ENCODE measurements at places on chromosomes 2 and 18.

- peak; percentile 50 for DNase-seq
Observed at GRCh38 chr2:120347396-120348060, 1.6 kb downstream of the INHBB start.

DNA sequence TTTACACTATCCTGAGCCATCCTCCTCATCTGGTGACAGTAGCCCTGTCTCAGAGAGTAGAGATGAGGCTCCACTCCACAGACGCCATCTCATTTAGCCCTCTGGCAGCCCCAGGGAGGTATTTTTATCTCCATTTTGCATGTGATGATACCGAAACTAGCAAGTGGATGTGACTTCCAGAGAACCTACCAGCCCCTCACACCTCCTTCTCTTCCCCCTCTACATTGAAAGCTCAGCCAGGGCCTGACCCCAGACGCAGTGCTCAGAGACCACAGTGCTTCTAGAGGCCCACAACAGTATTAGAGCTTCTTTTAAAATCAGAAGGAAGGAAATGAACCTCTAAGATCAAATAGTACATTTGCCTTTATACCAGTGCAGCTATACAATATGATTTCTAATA is 8.3 kb downstream of the GYPC start:
- DNase-seq, result no peak

GRCh38 chr2:71607151-71607889 is 154.0 kb downstream of the DYSF start:
- DNase-seq, result no peak

GRCh38 chr2:169139145-169139544 is 69.8 kb downstream of the DHRS9 start:
- DNase-seq, result no peak

DNA sequence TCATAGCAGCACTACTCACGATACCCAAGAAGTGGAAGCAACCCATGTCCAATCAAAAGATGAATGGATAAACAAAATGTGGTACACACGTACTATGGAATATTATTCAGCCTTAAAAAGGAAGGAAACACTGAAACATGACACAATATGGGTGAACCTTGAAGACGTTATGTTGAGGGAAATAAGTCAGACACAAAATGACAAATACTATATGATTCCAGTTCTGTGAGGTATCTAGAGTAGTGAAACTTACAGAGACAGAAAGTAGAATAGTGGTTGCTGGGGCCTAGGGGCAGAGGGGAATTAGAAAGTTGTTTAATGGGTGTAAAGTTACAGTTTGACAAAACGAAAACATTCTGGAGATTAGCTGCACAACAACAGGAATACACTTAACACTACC is 24.7 kb downstream of the TLK1 start:
- no peak for DNase-seq

GRCh38 chr2:152446213-152446612 is 111.2 kb downstream of the FMNL2 start:
- no peak for DNase-seq

DNA sequence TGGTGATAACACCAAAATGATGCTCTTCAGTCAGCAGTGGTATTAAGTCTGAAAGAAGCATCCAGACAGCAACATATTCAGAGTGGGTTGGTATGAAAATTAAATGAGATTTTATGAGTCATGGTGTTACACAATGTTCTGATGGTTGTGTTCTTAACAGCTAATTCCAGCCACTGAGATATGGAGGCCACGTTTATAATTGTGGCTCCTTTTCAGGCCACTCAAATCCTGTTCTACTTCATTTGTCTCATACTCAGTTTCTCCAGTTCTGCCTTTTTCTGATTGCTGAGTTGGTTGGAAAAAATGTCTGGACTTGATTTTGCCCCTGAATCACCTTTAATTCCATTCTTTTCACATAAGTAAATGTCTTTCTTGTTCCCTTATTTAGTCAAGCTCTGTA is 162.7 kb upstream of the COL3A1 start:
- no peak for DNase-seq

DNA sequence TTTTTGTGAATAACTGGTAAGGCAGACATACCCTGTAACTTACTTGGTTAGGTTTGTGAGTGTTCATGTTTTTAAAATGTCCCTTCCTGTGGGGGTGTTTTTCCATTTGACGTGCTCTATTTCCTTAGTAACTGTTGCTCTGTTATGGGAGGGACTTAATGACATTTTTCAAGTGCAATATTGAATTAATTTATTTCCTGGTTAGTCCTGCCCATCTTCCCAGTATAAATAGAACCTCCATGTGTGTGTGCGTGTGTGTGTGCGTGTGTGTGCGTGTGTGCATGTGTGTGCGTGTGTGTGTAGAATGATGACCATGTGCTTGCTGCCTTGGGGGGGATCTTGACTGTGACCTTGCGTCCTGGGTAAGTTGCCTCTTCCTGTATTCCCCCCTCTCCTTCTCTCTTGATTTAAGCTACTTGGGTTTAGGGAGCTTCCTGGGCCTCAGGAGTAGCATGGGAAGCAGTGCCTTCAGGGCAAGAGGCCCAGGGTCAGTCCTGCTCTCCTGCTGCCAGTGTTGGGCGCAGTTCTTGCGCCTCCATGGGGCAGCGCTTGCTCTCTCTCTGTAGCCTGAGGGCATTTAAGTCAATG is 163.9 kb downstream of the LDLRAD4 start:
- DNase-seq, result peak; percentile 83

- peak; percentile 59 for DNase-seq
Observed at GRCh38 chr18:12079491-12080237, 14.0 kb upstream of the ANKRD62 start.

GRCh38 chr2:99757611-99758114 is 267.8 kb upstream of the REV1 start:
- no peak for DNase-seq

- no peak for DNase-seq
Observed at GRCh38 chr2:240972201-240972600, 26.2 kb upstream of the SNED1 start.

GRCh38 chr18:50061876-50062517 is 132.9 kb downstream of the MYO5B start:
- DNase-seq, result no peak

DNA sequence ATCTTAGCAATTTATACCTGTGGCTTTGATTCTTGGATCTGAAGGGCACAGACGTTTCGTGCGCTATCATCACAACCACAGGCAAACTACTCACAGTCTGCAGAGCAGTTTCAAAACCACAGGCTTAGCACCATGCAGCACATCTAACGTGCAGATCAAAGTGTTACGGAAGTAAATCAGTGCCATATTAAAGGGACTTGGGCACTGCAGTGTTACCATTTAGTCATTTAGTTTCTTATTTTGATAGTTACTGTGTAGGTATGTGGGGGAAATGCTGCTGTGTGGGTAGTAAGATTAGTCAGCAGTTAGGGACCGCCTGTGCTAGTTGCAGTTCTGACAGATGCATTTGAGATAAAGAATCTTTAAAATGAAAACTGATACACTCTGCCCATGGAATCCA is 384.0 kb downstream of the NBAS start:
- no peak for DNase-seq

DNA sequence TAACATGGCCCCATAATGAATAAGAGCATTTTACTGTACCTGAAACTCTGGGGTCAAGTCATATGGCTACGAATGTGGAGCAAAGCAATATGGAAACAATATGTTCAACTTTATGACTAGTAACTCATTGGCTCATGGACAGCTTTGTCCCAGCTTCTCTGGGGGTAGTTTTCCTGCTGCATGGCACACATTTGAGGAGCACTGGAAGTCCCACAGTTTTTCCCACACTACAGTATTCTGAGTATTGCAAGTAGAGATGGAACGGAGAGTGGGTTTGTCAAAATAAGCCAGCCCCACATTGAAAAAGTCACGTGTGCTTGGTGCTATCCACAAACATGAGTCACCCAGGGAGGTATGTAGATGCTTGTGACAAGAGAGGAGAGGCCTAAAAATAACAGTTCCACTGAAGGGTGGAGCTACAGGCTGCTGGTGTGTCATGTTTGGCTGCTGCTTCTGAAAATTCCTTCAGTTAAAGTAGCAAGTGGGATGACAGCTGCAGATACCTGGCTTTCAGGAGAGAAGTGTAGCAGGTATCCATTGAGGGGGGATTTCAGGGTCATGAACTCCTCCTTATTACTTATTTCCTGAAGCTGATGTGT is 48.2 kb upstream of the CTAGE1 start:
- peak; percentile 73 for DNase-seq

- no peak for DNase-seq
Observed at GRCh38 chr2:92073815-92074548, 2797.2 kb upstream of the TEKT4 start.

GRCh38 chr2:142286618-142287017 is 155.8 kb upstream of the LRP1B start:
- no peak for DNase-seq

DNA sequence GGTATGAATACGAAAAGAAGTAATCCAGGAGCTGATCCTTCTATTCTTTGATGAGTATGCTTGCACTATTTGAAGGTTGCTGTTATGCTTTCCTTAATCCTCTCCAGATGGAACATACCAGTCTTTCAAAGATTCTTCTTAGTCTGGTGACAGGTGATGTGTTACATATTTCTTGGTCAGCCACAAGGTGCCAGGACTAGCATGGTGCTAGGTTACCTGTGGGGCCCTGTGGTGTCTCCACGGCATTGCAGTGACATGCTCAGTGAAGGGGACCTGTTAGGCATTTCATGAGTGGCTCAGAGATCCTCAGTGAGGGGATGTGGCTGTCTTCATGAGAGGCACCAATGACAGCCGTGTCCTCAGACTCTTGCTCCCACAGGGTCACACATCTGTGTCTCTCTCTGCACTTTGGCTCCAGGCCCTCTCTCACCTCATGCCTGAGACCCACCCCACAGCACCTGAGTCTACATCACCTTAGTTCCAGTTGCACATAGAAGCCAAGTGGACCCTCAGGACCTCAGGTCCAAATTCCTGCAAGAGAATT is 13.1 kb upstream of the RAB31 start:
- no peak for DNase-seq

GRCh38 chr2:98412751-98413458 is 31.8 kb upstream of the INPP4A start:
- peak; percentile 61 for DNase-seq

DNA sequence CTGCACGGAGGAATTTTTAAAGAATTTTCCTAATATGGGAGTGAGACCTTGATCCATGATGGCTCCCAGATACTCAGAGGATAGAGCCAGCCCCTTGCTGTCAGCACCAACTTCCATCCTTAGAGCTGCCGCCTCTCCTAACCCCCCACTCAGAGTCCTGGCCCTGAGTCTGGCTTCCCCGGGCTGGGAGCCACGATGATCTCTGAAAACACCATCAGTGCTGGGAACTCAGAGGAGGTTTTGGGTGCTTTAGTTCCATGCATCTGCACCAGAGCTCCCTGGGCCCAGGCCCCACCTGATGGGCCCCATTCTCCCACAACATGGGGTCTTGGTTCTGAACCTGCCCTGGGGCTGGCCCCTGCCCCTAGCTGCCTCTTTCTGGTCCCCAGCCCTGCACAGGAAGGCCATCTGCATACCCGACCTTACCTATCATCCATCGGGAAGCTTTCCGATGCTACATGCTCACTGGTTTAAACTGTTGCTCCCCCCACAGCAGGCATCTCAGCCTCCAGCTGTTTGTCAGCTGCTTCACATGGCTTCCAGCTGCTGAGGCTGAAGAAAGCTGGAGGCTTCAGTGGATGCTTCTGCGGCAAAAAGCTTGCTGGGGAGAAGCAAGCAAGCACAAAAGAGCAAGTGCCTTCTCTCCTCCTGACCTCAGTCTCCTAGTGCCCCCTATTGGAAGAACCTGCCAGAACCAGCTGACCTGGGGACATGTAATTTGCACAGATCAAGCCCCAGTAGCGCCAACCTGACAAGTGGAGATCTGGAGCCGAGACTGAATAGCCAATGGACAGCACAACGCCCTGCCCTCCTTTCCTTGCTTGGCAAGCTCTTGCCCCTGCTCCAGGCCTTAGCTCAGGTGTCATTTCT is 24.2 kb upstream of the RHOB start:
- DNase-seq, result peak; percentile 88

DNA sequence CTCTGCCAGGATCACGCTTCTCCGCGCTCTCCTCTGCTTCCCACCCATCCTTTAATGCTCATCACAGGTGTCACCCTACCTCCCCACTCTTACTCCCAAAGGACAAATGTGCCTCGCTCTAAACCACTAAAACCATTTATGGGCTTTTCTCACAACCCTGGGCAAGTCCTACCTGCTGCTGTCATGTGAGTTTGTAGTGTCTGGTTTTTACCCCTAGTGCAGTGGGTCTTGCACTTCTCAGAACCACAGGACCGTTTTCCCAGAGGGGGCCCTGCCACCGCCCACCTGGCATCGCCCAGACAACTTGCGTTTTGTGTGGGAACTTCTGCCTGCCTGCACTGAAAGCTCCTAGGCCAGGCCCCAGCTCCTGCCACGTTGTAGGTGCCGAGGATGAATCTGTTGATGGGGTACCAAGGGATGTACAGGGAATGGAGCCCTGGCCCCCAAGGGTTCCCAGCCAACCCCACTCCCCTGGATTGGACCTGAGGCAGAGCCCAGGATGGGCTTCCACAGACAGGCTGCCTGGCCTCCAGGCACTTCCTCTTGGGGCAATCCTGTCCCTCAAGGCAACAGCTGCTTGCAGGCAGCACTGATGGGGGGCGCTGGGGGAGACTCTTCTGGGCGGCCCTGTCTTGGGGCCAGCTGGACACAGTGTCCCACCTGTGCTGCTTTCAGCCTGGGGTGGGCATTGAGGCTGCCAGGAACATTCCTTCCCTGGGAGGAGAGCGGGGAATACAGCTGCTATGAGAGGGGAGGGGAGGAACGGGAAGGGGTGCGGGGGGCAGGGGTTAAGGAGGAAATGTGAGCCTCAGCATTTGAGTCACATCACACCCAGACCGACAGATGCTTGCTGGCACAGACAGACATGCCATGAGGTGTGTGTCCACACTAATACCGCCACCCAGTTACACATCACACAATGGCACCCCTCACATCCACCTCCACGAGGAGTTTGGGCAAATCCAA is 176.3 kb downstream of the ZFP36L2 start:
- no peak for DNase-seq

GRCh38 chr18:44341759-44342158 is 338.9 kb upstream of the SETBP1 start:
- no peak for DNase-seq

All from lung (tissue), 17 donors.